ENCODE measurements at places on chromosomes 11 and 22. TPM values are rescaled to one million over a fixed set of nuclear protein-coding genes. Genes with fewer than 3 reads are reported as not detected.
A peak's percentile ranks its signal among the peaks of the same experiment; 100 is the strongest.

The WNT11 gene
- total RNA-seq: 8.7 TPM

- DNase-seq: peak; percentile 93
Observed at GRCh38 chr11:72712168-72712751, 38.0 kb upstream of the PDE2A start.

DNA sequence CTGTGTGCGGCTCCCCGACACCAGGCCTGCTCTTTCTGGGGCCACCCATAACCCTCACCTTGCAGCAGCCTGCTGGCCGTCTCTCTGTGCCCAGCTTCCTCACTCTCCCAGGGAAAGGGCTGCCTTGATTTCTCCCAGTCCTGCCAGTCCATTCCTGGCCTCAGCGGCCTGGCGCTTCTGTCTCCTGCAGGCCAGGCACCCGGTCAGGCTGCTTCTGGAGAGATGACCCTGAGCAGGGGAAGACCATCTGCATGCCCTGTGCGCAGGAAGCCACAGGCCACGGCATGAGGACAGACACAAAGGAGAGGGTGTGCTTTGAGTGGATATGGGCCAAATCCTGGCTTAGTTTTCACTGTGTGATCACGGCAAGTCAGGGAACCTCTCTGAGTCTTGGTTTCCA is 86.2 kb downstream of the TSPAN18 start:
- DNase-seq: no peak

DNA sequence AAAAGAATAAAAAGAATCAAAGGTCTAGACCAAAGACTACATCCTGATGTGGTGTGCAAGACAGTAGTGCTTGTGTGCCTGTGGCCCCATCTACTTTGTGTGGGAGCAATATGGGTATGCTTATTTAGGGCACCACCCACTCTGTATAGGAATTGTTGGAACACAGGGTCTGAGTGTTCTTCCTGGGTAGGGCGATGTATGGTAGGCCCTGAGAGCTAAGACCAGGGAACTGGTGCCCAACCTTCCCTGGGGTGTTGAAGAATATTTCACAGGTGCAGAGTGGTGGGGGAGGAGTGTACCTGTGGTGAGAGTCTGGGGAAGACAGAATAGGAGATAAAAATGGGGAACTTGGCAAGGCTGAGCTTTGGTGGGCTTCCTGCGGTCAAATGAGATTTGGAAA is 41.9 kb downstream of the MICAL2 start:
- peak; percentile 9 for DNase-seq

GRCh38 chr11:121464352-121464946 is 11.7 kb upstream of the SORL1-AS1 start:
- no peak for DNase-seq

The MMP8 gene
- total RNA-seq: not detected

The NAALADL1 gene
- total RNA-seq: 10.0 TPM

DNA sequence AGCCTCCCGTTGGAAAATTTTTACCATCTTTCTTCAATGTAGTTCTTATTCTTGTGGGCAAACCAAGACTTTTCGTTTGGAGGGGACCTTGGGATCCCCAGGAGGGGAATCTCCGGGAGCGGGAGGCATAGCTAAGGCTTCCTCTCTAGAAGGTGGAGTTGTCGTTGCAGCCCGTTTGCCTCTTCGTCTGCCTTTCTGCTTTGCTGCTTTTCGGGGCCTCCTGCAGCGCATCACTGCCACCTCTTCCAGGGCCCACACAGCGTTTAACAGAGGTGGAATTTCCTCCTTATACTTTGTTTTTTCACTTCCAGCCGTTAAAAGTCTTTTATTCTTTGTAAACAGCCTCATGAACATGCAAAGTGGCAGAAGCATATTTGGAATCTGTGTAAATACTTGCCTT is 3.5 kb upstream of the IFITM3 start:
- DNase-seq: no peak

The PDE2A gene
- total RNA-seq: 27.3 TPM

DNA sequence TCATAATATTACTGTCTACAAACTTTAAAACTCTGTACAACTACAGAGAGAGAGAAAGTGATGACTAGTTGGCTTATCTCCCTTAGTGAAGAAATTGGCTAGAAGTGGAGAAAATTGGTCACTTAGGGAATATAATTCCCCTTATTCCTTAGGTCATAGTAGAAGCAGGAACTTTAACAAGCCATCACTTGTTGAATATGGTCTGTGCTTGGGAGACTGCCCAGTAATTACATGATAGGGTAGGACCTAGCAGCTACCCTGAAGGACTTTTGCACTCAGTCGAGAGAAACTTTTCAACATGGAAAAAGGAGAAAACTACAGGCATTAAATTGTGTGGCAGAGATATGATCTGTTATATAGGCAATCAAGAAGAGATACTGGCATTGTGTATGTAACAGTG is 576.5 kb upstream of the CCDC90B start:
- DNase-seq: no peak

DNA sequence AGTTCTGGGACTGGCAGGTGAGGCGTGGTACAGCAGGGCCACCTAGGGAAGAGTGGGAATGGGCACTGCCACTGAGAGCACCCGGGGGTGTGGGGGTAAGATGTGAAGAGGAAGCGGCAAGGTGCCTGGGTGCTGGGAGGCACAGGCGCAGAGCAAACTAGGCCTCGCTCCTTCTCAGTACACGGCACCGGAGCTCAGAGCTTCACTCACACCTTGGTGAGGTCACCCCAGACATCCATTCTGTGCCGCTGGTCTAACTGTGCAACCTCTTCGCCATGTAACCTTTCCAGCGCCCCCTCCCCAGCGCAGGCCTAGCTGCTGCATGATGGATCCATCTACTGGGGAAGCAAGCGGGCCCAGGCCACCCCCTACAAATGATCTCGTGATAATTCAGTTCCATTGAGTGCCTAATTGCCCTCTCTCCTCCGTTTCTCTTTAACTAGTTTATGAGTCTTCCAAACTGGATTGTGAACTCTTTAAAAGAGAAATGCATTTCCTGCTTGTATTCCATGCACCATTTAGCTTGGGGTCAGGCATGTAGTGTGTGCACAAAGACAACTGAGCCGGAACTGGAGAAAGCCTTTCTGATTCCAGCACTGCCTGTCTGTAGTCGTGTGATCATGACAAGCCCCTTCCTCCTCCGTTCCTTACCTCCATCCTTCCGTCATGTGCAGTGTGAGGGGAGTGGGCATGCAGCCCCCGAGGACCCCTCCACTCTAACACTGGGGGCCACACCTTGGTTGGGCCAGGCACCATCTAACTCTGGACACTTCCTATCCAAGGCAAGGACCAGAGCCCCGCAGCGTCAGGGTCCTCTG is 1475.2 kb downstream of the TBC1D22A start:
- no peak for DNase-seq

GRCh38 chr11:72779495-72780128 is 14.2 kb downstream of the STARD10 start:
- DNase-seq: no peak

The GLYAT gene
- total RNA-seq: not detected

The DDI1 gene
- total RNA-seq: not detected

The GAL gene
- total RNA-seq: not detected

DNA sequence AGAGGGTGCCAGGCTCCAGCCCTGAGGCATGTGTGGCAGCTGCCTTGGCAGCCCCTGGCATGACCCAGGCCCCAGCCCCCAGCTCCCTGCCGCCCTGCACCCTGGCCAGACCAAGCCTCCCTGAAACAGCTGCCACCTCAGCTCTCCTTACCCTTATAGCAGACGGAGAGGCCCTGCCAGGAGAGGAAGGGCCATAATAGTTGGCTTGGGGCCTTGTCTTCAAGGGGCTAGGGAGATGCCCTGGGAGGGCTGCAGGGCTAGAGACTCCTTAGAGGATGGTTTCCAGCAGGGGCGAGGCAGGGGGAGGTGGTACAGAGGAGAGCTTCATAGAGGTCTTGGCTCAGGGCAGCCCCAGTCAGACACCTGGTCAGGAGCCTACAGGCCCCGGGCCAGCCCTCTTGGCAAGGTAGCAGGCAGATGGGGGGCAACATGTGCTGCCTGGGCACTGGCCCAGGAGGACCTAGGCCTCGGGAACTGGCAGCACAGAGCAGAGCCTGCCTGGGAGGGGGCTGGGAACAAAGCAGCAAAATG is 13.0 kb downstream of the SMTN start:
- no peak for DNase-seq

All from upper lobe of right lung (tissue), 1 donor.